ENCODE measurements at places on chromosomes 1 and 21. TPM values are rescaled to one million over a fixed set of nuclear protein-coding genes. Genes with fewer than 3 reads are reported as not detected.

The RRP1 gene
- 13.2 TPM for total RNA-seq

The HSD3B2 gene
- total RNA-seq = not detected

The PADI4 gene
- not detected for total RNA-seq

The HFM1 gene
- 3.0 TPM for total RNA-seq

The KRTAP15-1 gene
- total RNA-seq = not detected

The SEMA4A gene
- total RNA-seq = 2.9 TPM

The TTLL10 gene
- total RNA-seq = not detected

The MLLT11 gene
- 5.0 TPM for total RNA-seq

The SYCP1 gene
- not detected for total RNA-seq

GRCh38 chr1:2382621-2383361 is 8.6 kb downstream of the MORN1 start:
- H3K4me3 ChIP-seq = no peak overlapping the region
- H3K27ac ChIP-seq = no peak overlapping the region
- no peaks in the 10 kb centered on the region for H3K27me3 ChIP-seq
- peak; percentile 67 for DNase-seq

- no peaks in the 10 kb centered on the region for H3K36me3 ChIP-seq
- H3K27me3 ChIP-seq = no peaks in the 10 kb centered on the region
- peak; percentile 85 for DNase-seq
- H3K4me3 ChIP-seq = peak overlapping the region; percentile 95
- peaks cover 27% of the 10 kb centered on the region for H3K4me1 ChIP-seq
Observed at GRCh38 chr1:214281720-214282629, 1.0 kb downstream of the SMYD2 start.

- no peak overlapping the region for H3K4me3 ChIP-seq
- H3K27ac ChIP-seq = no peak overlapping the region
- no peaks in the 10 kb centered on the region for H3K27me3 ChIP-seq
- no peaks in the 10 kb centered on the region for H3K4me1 ChIP-seq
- H3K36me3 ChIP-seq = no peaks in the 10 kb centered on the region
- no peak for DNase-seq
Observed at GRCh38 chr1:24009406-24009805, 29.3 kb upstream of the SRSF10 start.

DNA sequence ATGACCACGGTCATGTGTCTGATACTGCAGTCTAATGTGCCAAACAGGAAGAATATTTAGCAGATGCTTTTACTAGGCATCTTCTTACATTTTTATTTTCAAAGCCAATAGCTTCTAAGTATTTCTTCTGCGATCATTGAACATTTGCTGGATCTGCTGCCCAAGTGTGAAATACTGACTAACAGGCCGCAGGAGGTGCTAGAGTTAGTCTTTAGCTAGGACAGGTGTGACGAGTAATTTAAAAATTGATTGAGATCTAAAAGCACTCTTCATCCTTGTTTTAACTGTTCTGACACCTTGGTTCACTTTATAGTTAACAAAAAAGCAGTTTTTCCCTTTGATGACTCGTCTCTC is 748 bp upstream of the FAM78B start:
- no peaks in the 10 kb centered on the region for H3K27me3 ChIP-seq

GRCh38 chr1:181057079-181057478 is 23.3 kb downstream of the MR1 start:
- H3K4me1 ChIP-seq = peaks cover 11% of the 10 kb centered on the region
- H3K27ac ChIP-seq = peak overlapping the region; percentile 17
- DNase-seq = no peak
- H3K27me3 ChIP-seq = no peaks in the 10 kb centered on the region
- H3K36me3 ChIP-seq = no peaks in the 10 kb centered on the region
- no peak overlapping the region for H3K4me3 ChIP-seq

DNA sequence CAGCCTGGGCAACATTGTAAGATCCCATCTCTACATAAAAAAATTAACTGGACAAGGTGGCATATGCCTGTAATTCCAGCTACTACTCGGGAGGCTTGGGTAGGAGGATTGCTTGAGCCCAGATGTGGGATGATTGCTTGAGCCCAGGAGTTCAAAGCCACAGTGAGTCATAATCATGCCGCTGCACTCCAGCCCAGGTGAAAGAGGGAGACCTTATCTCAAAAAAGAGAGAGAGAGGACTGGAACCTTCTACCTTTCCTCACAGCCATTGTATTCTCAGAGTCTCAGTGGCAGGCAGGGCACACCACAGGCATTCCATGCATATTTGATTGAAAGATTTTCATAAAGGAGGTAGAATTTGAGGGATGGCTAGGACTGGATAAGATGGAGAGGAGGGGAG is 78.4 kb downstream of the KIF14 start:
- no peaks in the 10 kb centered on the region for H3K4me1 ChIP-seq
- H3K27me3 ChIP-seq = no peaks in the 10 kb centered on the region

DNA sequence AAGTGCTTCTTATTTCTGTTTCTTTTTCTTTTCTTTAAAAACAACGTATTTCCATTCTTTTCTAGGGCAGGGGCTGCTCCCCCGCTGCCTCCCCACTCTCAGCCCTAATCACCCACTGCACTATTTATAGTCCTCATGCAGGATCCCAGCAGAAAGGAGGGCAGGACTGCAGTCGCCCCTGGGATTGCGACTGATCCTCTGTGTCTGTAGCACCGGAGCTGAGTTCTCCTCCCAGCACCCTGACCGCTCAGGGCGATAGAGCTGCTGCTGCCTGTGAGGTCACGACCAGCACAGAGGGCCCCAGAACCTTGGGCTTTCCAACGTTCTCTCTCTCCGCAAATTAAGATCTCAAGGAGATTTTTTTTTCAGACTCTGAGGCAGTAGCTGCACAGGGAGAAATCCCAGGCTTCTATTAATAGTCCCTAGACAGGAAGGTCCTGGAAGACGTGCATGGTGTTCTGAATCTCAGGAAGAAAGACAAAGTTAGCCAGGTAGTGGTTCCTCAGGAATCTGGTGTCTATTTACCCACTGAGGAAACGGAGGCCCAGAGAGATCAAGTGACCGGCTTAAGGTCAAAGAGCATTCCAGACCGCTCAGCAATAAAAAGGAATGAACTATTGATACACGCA is 46.8 kb downstream of the PRAMEF20 start:
- no peak overlapping the region for H3K27ac ChIP-seq
- H3K36me3 ChIP-seq = no peaks in the 10 kb centered on the region
- no peak for DNase-seq
- H3K4me1 ChIP-seq = no peaks in the 10 kb centered on the region

GRCh38 chr1:60101516-60101915 is 27.9 kb upstream of the C1orf87 start:
- no peak overlapping the region for H3K4me3 ChIP-seq
- no peak for DNase-seq
- no peaks in the 10 kb centered on the region for H3K27me3 ChIP-seq
- H3K27ac ChIP-seq = no peak overlapping the region
- H3K4me1 ChIP-seq = no peaks in the 10 kb centered on the region
- H3K36me3 ChIP-seq = no peaks in the 10 kb centered on the region

DNA sequence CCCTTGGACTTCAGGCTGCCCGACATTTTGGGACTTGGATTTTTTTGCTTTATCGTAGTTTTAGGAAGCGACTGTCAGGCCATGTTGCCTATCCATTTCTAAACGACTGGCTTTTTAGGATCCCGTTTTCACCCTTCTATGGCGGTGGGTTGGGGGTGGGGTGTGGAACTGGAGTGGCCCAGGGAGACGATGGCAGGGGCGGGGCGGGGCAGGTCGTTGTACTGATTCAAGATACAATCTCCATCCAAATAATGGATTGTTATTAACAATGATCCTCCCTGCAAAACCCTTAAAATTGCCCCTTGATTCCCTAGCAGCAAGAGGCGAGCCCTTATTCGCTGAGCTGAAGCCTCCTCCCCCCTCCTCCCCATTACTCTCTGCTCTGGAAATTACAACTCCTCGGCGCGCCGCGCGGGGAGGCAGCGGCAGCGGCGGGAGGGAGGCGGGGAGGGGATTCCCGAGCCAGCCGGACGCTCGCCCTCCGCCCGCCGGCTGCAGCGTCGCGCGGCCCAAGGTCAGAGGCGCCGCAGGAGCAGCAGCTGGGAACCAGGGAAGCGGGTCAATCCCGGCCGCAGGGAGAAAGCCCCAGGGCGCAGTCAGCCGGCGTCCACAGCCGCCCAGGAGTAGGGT is at the start of gene TRIM67:
TSS of gene TRIM67 (plus strand) at position 392 of the 630 bp plus-strand sequence. CDS start 912 bp downstream, outside the sequence.
- no peaks in the 10 kb centered on the region for H3K36me3 ChIP-seq
- H3K4me3 ChIP-seq = no peak within 1 kb of the TSS
- peaks cover 29% of the 10 kb centered on the region for H3K4me1 ChIP-seq
- no peak within 1 kb of the TSS for H3K27ac ChIP-seq

DNA sequence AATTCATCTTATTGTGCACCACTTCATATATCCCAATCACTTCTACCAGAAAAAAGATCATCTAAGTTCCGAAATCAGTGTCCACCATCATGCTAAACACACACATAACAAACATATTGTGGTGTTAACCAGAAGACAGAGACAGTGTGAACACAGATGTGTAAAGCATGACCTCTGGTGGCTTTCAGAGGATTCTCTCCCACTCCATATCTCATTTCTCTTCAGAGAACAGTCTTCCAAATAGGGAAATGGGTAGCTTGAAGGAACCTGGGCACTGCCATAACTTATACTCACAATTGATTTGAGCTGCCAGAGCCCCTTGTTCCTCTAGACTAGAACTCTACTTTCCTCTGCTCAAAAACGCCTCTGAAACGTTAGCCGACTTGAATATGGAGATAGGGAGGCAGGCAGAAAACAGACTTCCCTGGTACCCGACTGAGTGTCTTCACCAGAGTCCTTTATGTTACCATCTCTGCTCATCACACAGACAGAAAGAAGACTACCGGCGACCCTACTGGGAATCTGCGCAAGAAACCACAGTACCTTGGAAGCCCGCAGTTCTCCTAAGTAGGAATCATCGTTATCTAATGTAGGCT is 1.8 kb upstream of the ELAPOR1 start:
- no peaks in the 10 kb centered on the region for H3K27me3 ChIP-seq
- peaks cover 24% of the 10 kb centered on the region for H3K4me1 ChIP-seq

- H3K36me3 ChIP-seq = no peaks in the 10 kb centered on the region
- H3K27me3 ChIP-seq = no peaks in the 10 kb centered on the region
- H3K4me3 ChIP-seq = no peak overlapping the region
- H3K27ac ChIP-seq = no peak overlapping the region
- no peaks in the 10 kb centered on the region for H3K4me1 ChIP-seq
Observed at GRCh38 chr1:26538480-26539412, 9.2 kb downstream of the RPS6KA1 start.

GRCh38 chr1:76294482-76295194 is 220.1 kb downstream of the ST6GALNAC3 start:
- no peaks in the 10 kb centered on the region for H3K36me3 ChIP-seq
- H3K27me3 ChIP-seq = no peaks in the 10 kb centered on the region
- no peak for DNase-seq
- H3K4me3 ChIP-seq = no peak overlapping the region
- no peaks in the 10 kb centered on the region for H3K4me1 ChIP-seq

DNA sequence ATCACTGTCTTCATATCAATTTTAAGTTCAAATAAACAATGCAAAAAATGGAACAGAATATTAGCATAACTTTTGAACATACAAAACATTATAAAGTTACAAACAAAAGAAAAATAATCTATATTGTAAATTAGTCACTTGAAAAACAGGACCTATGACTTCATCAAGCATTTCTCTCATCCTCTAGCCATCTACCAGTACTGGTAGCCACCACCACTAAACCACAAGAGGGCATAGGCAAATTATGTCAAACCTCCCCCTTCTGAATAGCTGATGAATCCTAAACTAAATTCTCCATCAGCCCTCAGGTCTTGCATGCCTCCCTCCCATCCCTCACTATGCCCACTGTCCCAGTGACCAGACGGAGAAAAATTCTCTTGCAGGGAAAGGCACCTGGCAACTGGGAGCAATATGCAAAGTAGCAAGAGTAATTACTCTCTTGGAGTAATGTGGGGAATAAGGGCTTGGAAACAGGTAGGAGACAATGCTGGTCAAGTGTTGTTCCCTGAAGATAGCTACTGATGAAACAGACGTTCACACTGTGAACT is 37.1 kb downstream of the SSX2IP start:
- H3K4me3 ChIP-seq = no peak overlapping the region
- no peaks in the 10 kb centered on the region for H3K4me1 ChIP-seq
- no peak for DNase-seq
- peaks cover 12% of the 10 kb centered on the region for H3K36me3 ChIP-seq
- no peaks in the 10 kb centered on the region for H3K27me3 ChIP-seq

DNA sequence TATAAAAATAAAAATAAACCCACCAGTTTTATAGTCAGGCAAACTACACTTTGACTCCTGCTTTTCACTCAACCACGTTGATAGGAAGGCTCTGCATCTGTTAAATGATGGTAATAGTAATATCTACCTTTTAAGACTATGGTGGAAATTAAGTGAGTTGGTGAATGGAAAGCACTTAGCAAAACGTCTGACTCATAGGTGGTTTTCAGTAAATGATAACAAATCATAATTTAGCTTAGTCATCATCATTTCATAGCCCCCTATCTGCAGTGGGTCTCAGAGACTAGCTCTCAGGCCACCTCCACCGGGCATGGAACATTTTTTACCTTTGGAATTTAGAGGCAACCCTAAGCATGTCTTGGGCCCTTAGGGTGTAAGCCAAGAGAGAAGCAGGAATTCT is 160.0 kb downstream of the PDE4B start:
- no peak overlapping the region for H3K27ac ChIP-seq
- no peaks in the 10 kb centered on the region for H3K36me3 ChIP-seq
- H3K27me3 ChIP-seq = no peaks in the 10 kb centered on the region

- no peaks in the 10 kb centered on the region for H3K36me3 ChIP-seq
- no peaks in the 10 kb centered on the region for H3K4me1 ChIP-seq
- no peak overlapping the region for H3K27ac ChIP-seq
- H3K27me3 ChIP-seq = no peaks in the 10 kb centered on the region
- H3K4me3 ChIP-seq = no peak overlapping the region
Observed at GRCh38 chr1:221069986-221070385, 190.7 kb downstream of the HLX start.

GRCh38 chr1:6438047-6438525 is 13.5 kb downstream of the ESPN start:
- peaks cover 6% of the 10 kb centered on the region for H3K4me1 ChIP-seq
- peaks cover 10% of the 10 kb centered on the region for H3K27me3 ChIP-seq
- no peak overlapping the region for H3K4me3 ChIP-seq
- no peak for DNase-seq
- H3K27ac ChIP-seq = no peak overlapping the region

DNA sequence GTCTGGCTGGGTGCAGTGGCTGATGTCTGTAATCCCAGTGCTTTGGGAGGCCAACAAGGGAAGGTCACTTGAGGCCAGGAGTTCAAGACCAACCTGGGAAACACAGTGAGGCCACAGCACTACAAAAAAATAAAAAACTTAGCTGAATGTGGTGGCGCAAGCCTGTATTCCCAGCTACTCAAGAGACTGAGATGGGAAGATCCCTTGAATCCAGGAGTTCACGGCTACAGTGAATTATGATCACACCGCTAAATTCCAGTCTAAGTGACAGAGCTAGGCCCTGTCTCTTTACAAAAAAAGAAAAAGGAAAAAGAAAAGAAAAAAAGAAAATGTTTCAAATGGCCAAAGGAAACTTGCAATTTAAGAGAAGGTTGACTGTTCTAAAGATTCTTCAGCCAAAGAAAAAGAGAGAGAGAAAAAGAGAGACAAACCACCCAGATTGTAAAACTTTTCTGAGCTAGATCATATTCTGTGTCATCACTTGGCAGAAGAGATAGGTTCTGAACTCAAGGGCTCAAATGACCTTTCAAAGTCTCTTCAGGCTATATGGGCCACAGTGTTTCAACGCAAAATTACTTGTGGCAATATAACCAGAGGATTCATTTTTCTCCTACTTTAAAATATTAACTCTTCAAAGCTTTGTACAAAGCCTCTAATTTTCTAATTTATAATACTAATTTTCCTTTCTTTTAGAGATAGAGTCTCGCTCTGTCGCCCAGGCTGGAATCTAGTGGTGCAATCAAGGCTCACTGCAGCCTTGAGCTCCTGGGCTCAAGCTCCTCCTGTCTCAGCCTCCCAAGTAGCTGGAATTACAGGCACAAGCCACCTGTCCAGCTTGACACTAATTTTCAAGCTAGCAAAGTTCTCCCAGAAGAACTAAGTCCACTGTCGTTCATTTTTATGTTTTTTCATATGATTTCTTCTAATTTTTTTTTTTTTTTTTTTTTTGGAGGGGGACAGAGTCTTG is 20.5 kb downstream of the ARID4B start:
- no peaks in the 10 kb centered on the region for H3K36me3 ChIP-seq
- DNase-seq = no peak
- H3K27me3 ChIP-seq = no peaks in the 10 kb centered on the region
- peak overlapping the region; percentile 22 for H3K27ac ChIP-seq

Measured in sigmoid colon (tissue), 7 donors.